Motor neuron (in vitro differentiated cells): ENCODE measurements at places on chromosomes 1 and 21. TPM values are rescaled to one million over a fixed set of nuclear protein-coding genes. Genes with fewer than 3 reads are reported as not detected.

PCSK9 gene
- total RNA-seq: 22.5 and 27.5 TPM in 2 replicates

FCMR gene
- not detected in 2 replicates for total RNA-seq

HCN3 gene
- total RNA-seq: 29.3 and 33.4 TPM in 2 replicates

BRDT gene
- not detected in 2 replicates for total RNA-seq

PCAT6 gene
- total RNA-seq: 0.92 and 1.1 TPM in 2 replicates

F5 gene
- 0.11 and 0.20 TPM in 2 replicates for total RNA-seq

SAMD13 gene
- total RNA-seq: 3.5 and 9.1 TPM in 2 replicates

OR2L8 gene
- total RNA-seq: 0.36 and 0.45 TPM in 2 replicates

RASSF5 gene
- total RNA-seq: 3.8 and 4.6 TPM in 2 replicates

DRAXIN gene
- 0.34 and 0.38 TPM in 2 replicates for total RNA-seq

APOBEC4 gene
- 1.5 and 2.4 TPM in 2 replicates for total RNA-seq

SLAMF7 gene
- total RNA-seq: not detected in 2 replicates

C1QA gene
- not detected in 2 replicates for total RNA-seq

SPRR1B gene
- total RNA-seq: not detected in 2 replicates

CTTNBP2NL gene
- total RNA-seq: 23.3 and 25.5 TPM in 2 replicates

KAZN gene
- 16.2 and 17.4 TPM in 2 replicates for total RNA-seq

CNKSR1 gene
- 0.24 TPM in 1 of 2 replicates, not detected in the other for total RNA-seq

PINK1 gene
- total RNA-seq: 22.7 and 27.9 TPM in 2 replicates

DNAJC28 gene
- total RNA-seq: 3.2 and 3.4 TPM in 2 replicates

SPRR3 gene
- 0.85 and 1.6 TPM in 2 replicates for total RNA-seq

OR2G6 gene
- 0.11 TPM in 1 of 2 replicates, not detected in the other for total RNA-seq

PRR9 gene
- not detected in 2 replicates for total RNA-seq

C1orf115 gene
- 1.5 and 1.7 TPM in 2 replicates for total RNA-seq

TEKT2 gene
- 9.1 and 9.5 TPM in 2 replicates for total RNA-seq

TLCD4 gene
- total RNA-seq: 6.3 and 7.1 TPM in 2 replicates

C1orf56 gene
- total RNA-seq: 7.4 and 8.3 TPM in 2 replicates

CDK18 gene
- 2.5 and 3.3 TPM in 2 replicates for total RNA-seq

KIAA0040 gene
- total RNA-seq: 0.05 and 0.25 TPM in 2 replicates

WNT3A gene
- 0.14 and 0.25 TPM in 2 replicates for total RNA-seq

NECTIN4 gene
- total RNA-seq: 3.1 and 3.8 TPM in 2 replicates

ATP6V1G3 gene
- not detected in 2 replicates for total RNA-seq

KCNA2 gene
- total RNA-seq: 0.70 and 0.71 TPM in 2 replicates

UBE2Q1 gene
- 40.9 TPM in 2 replicates for total RNA-seq

S100A16 gene
- 6.4 and 6.5 TPM in 2 replicates for total RNA-seq

XKR8 gene
- total RNA-seq: 4.7 and 4.8 TPM in 2 replicates

KRTAP10-9 gene
- total RNA-seq: 0.46 and 0.54 TPM in 2 replicates

CCDC185 gene
- not detected in 2 replicates for total RNA-seq

EIF2D gene
- 28.2 and 30.8 TPM in 2 replicates for total RNA-seq

KIF2C gene
- 91.8 and 92.3 TPM in 2 replicates for total RNA-seq

SLC22A15 gene
- total RNA-seq: 11.2 and 11.3 TPM in 2 replicates

NBPF4 gene
- total RNA-seq: 0.05 and 0.13 TPM in 2 replicates

CDA gene
- 0.68 TPM in 1 of 2 replicates, not detected in the other for total RNA-seq

APCS gene
- not detected in 2 replicates for total RNA-seq
